ENCODE measurements at places on chromosomes 4 and X.
A peak's percentile ranks its signal among the peaks of the same experiment; 100 is the strongest.

GRCh38 chr4:165199722-165200121 lies 7.6 kb upstream of the KLHL2 start:
- no peak for DNase-seq

DNA sequence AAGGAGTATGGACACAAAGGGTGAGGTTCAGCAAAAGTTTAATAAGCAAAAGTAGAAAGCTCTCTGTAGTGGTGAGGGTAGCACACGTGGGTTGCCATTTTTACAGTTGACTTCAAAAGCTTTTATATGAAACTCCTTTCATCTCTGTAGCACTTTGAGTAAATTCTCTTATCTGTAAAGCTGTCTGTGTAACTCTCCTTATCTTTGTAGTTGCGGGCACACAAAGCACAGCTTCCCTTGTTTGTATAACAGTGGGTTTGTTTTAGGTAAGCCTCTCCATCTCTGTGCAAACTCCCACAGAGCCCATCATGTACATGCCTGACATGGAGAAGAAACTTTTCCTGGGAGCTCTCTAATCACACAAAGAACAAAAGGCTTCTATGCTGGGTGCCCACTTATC lies 325.9 kb upstream of the PABPC5 start:
- DNase-seq, result no peak

- DNase-seq, result no peak
Observed at GRCh38 chr4:99165978-99166377, 21.9 kb upstream of the ADH4 start.

DNA sequence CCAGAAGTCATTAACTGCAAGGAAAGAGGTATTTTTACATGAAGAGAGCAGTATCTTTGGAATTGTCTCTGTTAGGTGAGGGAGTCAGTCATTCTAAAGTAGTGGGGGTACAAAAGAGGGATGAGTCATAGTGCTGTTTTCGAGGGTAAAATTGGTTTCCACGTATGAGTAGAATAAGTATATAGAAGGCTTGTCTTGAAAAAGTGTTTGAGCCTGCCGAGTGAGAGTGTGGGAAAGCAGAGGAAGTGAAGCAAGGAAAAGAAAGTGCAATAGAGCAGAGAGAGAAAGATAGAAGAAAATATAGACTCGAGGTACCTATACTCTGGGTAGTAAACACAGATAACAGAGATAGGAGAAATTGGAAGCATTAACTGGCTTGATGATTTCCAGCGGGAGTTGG lies 696.4 kb downstream of the DMD start:
- DNase-seq, result peak; percentile 16

- peak; percentile 51 for DNase-seq
Observed at GRCh38 chr4:129362691-129363274, 266.8 kb downstream of the C4orf33 start.

GRCh38 chr4:185504098-185505047 lies 30.9 kb downstream of the PDLIM3 start:
- no peak for DNase-seq

- DNase-seq, result no peak
Observed at GRCh38 chrX:71162981-71163380, 18.3 kb downstream of the NLGN3 start.

- no peak for DNase-seq
Observed at GRCh38 chrX:49162620-49163019, at the start of gene MAGIX. MAGIX (plus strand) TSS chrX:49162758; CDS start chrX:49162890, 132 bp downstream.

GRCh38 chrX:40157228-40158035 lies 59.7 kb upstream of the BCOR start:
- DNase-seq, result no peak

DNA sequence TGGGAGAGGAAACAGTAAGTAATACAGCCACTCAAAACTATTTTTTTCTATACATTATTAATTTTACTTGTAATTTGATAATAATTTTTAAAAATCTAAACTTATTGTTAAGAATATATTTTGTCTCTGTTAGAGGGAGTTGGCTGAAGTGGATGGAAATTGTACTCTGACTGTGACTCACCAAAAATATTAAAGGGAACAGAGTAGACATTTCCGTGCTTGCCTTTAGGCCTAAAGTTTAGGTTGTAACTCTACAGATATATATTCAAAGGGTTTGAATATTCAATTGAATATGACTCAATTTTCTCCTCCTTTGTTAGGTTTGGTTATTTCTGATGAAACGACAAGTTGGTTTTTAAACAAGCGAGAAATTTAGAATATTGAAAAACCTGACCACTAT lies 128.3 kb upstream of the PITX2 start:
- DNase-seq, result no peak

GRCh38 chr4:37652747-37653527 lies 33.2 kb downstream of the RELL1 start:
- peak; percentile 10 for DNase-seq

DNA sequence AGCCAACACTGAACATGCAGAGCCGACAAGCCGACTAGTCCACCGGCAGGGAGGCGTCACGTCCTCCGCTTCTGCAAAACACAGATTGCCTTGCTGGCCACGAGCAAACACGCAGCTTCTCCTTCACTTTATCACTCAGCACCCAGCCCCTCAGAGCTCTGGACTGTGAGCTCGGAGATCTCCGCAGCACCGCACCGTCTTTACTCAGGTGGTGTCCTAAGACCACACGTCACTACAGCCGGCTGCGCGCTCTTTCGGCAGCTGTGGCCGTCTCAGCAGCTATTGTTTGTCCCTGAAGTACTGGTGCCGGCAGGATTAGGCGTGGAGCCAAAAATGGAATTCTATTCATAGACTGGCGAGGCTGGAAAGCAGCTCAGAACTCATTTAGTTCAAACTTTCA lies 72.0 kb downstream of the FAT1 start:
- DNase-seq, result no peak

GRCh38 chrX:77293331-77293995 lies 153.7 kb upstream of the FGF16 start:
- no peak for DNase-seq
